Activated CD4-positive, alpha-beta memory T cell treated with anti-CD3 and anti-CD28 coated beads for 36 hours (primary cell): ENCODE measurements at places on chromosomes 11 and 22. TPM values are rescaled to one million over a fixed set of nuclear protein-coding genes. Genes with fewer than 3 reads are reported as not detected.

Gene GRM5
- total RNA-seq = 0.02 TPM

Gene LMO1
- total RNA-seq = not detected

Gene NRXN2
- total RNA-seq = 0.31 TPM

Gene API5
- 154 TPM for total RNA-seq

Gene TTLL12
- 64.4 TPM for total RNA-seq

Gene DSCAML1
- total RNA-seq = 0.29 TPM

Gene SAA2
- not detected for total RNA-seq

Gene SDHAF2
- total RNA-seq = 31.4 TPM

Gene CDCA5
- total RNA-seq = 111 TPM

Gene SCGB1A1
- not detected for total RNA-seq

Gene OR5A1
- total RNA-seq = not detected

Gene FOXR1
- total RNA-seq = not detected

Gene LARGE1
- 2.0 TPM for total RNA-seq

Gene GGT5
- not detected for total RNA-seq

Gene L3MBTL2
- total RNA-seq = 31.0 TPM

Gene PTGDR2
- 0.36 TPM for total RNA-seq

Gene MS4A1
- total RNA-seq = not detected

Gene OR51I2
- not detected for total RNA-seq

Gene LDHAL6A
- not detected for total RNA-seq

Gene PATE4
- not detected for total RNA-seq

Gene CARNS1
- 3.3 TPM for total RNA-seq
